ENCODE measurements at places on chromosomes 7 and 10.

GRCh38 chr7:155959894-155960293, 147.6 kb upstream of the SHH start:
- DNase-seq = no peak

GRCh38 chr7:157521061-157521731, 184.4 kb downstream of the DNAJB6 start:
- DNase-seq = no peak

- no peak for DNase-seq
Measured at GRCh38 chr10:42932735-42933447, 144.0 kb upstream of the RET start.

GRCh38 chr10:125094806-125095205, 65.6 kb downstream of the CTBP2 start:
- DNase-seq = no peak

DNA sequence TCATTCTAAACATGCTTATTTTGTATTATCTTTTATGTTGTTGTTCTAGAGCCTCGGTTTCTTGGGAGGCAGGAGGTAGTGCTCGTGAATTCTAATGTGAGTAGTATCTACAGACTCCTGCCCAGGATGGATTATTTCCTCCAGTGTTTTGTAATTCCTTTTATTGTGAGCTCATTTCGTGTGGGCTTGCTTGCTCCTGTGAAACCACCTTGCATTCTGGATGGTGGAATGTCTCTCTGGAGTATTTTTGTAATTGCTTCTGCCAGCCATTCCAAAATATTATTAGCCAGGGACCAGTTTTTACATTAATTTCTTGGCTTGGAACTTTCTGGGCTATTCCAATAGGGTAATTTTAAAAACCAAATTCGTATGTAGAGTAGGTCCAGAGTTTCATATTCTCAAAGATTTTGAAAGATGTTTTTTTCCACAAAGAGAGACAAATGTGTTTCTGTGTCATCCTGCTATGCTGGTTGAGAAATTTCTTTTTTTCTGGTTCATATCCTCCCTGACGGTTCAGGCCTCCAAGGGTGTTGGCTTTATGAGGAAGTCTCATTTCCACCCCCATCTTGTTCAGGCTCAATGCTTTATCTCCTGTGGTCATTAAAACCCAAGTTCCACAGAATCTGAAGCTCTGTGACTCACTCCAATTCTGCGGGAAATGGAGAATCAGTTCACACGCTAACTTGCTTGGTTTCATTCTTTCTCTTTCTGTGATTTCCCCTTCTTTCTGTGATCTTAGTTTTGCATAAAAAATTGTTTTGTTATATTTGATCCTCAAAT, 41.7 kb upstream of the CALD1 start:
- DNase-seq = no peak

DNA sequence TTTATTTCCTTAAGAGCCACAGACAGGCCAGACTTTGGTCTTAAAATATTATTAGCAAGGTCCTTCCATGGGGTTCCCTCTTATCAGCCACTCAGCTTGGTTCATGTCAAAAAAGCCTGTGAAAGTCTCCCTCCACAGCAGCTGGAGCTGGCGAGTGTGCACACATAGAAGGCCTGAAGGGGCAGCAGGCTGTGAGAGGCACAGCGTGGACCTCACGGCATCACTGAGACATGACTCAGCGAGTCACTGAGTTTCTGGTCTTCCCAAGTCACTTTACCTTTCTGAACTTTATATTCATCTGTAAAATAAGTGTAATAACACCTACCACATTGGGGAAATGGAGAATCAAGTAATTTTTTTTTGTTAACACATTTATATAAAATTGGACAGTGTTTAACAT, 8.7 kb downstream of the TAF3 start:
- no peak for DNase-seq

DNA sequence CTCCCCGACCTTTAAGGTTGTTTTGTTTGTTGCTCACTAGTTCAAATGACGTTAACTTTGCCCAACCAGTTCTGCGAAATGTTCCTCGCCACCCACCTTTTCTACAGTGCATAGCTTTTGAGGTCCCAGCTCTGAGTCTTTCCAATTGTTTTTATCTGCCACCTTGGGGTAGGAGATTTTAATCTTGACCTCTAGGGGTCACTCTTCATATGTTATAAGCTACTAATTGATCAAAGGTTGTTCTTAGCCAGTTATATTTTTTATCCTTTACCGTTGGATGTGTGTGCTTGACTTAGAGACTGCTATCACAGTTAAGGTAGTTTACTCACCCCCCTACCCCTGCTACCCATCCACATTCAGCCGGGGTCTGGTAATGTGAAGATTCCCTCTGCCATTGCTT, 372.4 kb downstream of the SUGCT start:
- DNase-seq = no peak

GRCh38 chr10:11036424-11037011, 18.8 kb downstream of the CELF2 start:
- DNase-seq = peak; percentile 55

DNA sequence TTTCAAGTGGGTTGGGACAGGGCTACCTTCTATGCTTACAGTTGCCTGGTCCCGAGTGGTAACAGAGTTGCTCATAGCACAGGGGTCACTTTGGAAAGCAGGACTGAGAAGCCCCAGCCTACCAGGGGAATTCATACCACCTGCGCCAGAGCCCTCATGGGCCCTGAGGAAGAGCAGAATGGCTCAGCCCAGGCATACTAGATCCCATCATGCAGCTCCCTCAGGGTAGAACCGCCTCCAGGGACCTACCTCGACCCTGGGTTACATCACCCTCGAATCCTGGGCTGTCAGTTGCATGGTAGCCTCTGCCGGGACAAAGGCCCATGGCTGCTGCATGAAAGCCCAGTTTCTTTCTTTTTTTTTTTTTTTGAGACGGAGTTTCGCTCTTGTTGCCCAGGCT, 2.9 kb downstream of the CUEDC2 start:
- no peak for DNase-seq

DNA sequence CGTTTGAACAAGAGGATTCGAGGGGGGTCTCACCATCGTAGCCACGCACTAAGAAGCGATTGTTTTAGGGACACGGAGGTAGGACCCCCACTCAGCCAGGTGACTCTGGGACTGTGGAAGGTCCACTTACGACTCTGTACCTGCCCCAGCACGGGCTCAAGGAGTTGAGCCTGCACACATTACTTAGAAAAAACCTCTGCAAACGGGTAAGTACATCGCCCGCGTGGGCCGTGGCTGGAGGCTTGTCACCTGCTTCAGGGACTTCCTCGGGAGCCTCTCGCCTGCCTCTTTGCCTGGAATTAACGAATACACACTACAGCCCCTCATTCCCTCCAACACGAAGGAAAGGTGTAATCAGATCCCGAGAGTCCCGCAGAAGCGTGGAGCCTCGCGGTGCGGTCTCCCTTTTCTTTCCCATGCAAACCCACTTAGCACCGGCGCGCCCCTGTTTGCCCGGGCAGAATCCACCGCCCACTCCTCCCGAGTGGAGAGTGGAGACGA, 826 bp downstream of the PODXL start:
- no peak for DNase-seq

DNA sequence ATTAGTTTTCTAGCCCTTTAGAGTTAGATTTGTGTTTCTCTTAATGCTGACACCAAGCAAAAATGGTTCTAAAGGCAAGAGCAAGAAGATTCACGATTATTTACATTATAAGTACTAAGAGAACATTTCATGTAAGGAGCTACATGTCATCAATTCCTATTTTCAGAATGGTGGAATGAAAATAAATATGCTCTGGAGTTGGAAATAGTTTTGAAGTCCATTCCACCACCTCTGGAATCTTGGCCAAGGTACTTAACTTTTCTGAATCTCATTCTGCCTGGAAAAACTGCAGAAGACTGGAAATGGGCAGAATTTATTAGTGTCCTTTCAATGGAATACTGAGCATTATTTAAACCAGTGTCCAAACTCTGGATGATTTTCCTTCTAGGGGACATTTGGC, 125.1 kb upstream of the RAB11FIP2 start:
- DNase-seq = no peak

- no peak for DNase-seq
Measured at GRCh38 chr10:790821-791551, 101.5 kb upstream of the DIP2C start.

GRCh38 chr7:22356010-22356691, 803 bp downstream of the RAPGEF5 start:
- no peak for DNase-seq

DNA sequence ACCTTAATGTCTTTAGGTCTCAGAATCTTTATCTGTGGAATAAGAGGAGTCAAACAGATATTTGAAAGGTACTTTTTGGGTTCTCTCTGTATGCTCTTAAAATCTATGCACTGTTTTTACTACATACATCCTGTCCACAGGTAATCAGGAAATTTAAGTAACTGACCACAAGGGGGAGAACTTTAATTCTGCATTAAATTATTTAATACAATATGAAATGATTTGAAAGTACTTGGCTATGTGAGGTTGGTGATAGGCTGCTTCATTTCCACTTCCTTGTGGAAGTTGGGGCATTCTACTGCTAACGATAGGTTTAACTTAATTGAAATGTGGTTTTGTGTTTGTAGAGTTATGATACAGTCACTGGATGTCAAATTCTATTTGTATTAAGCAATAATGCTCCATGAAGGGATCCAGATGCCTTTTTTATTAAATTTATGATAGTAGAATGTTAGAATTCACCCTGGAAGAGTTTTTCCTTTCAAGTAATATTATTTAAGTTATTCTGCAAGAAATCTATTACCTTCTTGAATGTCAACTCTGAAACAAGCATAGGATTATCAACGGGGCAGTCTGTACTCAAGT, 6.0 kb downstream of the TEX47 start:
- peak; percentile 7 for DNase-seq

DNA sequence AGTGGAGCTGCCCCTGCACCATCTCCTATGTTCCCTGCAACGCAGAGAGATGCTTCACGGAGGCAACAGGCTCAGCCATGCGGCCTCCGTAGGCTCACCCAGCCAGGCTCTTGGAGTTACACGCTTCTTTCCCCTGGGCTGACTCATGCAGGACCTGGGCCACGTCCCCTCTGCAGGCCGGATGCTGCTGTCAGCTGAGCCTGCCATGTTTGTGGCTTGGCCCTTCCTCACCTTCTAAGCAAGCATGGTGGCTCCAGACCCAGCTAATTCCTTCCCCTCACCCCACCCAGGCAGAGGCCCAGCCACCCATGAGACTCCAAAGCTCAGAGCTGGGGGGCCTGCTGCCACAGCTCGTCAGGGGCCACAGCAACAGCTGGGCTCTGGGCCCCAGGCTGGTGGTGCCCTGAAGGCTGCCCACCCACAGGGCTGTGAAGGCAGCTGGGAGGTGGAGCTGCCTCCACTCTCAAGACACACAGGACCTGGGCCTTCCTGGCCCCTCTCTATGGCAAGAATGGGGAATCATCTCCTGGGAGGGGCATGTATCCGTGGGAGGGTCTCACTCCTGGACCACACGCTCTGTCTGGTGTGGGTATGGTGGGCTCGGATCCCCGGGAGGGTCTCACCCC, 219.6 kb downstream of the ELFN1 start:
- no peak for DNase-seq

DNA sequence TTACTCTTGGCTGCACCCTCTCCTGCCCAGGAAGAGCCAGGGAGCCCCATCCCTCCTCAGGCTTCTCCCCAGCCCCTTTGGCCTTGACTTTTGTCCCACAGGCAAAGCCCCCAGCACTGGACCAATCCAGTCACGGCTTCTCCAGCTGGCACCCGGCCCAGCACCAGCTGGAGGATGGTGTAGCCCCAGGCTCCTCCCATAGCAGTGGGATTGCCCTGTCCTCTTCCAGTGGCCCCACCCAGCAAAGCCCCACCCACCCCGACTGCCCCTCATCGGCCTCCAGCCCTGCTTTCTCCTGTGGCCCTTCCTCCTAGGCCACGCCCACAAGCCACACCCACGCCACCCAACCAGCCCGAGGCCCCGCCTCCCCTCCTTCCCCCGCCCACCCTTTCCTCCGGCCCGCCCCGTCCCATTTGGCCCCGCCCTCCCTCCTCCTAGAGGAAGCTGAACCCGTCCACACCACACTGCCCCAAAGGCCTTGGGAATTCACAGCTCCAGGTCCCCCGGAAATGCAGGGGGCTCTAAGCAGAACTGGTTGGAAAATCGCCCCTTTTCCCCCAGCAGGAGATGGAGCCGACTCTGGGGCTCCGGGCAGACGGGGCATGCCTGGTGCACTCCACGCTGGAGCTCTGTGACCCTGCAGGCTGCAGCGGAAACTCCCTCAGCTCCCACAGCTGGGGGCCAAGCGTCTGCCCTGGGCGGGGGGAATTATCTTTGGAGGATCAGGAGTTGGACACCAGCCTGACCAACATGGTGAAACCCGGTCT, 25.2 kb downstream of the GET4 start:
- peak; percentile 45 for DNase-seq

DNA sequence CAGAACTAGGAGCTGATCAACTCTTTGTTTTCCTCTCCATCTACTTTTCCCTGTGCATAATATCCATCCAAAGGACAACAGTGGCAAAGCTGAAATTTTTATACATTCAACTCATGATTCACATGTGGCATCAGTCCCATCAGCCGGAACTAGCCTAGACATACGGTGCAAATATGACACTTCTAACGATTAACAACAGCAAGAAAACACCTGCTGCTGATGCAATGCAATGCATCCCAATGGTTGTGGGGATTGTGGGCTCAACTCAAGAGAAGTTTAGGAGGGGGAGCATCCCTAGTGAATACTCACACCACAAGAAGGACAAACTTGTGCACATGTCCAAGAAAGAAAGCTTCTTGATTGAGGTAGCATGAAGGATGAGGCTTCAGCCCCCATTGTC, 20.5 kb upstream of the STK17A start:
- no peak for DNase-seq

DNA sequence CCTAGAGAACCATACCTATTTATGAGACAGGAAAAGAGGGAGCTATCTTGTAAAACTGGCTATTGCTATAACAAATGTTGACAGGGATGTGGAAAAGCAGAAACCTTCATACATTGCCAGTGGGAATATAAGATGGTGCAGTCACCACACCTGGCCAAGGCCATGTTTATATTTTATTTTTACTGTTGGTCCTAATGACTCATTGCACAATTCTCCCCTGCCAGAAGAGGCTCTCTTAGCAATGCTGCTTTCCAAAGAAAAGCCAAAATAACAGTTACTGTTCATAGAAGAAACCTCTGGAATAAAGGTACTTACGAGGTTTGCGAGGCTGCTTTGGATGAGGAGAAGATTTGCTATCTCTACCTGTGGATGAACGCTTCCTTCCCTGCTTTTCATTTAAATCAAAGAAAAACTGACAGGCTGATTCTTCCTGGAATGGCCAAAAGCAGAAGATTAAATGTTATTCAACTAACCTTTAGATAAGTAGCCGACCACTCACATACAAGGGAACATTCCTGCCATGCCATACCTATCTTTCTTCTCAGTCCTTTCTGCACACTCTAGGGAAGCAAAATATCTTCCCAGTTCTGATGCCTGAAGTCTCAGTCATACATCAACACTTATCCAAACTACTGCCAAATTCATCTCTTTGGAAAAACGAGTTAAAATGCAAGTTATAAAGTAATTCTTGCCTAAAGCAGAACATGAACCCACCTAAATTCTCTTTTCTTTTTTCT, 16.3 kb upstream of the CHUK start:
- DNase-seq = no peak

Data from midbrain (tissue), 1 donor.